Activated T-cell treated with anti-CD3 and anti-CD28 coated beads, Interleukin-2, amount 50 U/mL, for 72 hours (primary cell): ENCODE measurements at places on chromosomes 6 and 20. TPM values are rescaled to one million over a fixed set of nuclear protein-coding genes. Genes with fewer than 3 reads are reported as not detected.

DNA sequence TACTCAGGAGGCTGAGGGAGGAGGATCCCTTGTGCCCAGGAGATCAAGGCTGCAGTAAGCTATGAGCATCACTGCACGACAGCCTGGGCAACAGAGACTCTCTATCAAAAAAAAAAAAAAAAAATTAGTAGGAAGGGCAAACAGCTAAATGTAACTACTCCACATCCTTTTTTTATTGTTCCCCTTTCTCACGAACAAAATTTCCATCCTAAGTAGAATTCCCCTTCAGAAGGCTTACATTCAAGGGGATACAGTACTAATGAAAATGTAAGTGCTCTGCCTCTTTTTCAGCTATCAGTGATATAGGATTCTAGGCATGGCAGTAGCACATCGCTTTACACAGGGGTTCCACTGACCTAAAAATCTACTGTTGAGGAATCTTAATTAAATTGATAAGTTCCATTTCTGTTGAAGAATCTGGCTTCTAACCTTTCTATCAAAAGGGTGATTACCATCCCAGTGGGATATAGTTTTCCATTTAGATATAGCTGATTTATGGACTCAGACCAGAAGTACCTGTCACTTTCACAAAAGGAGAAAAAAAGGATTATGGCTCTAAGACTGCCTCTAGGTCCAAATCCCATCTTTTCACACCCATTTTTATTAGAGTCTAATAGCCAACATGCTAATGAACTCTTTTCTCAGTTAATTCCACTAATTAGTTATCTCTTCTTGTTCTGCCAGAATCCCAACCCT, 2.6 kb downstream of the B4GALT5 start:
- no peak for DNase-seq
- H3K4me1 ChIP-seq, result peaks cover 57% of the 10 kb centered on the region
- H3K4me3 ChIP-seq, result peak overlapping the region; percentile 84
- no peaks in the 10 kb centered on the region for H3K27me3 ChIP-seq
- H3K36me3 ChIP-seq, result peaks cover 1% of the 10 kb centered on the region
- H3K27ac ChIP-seq, result peak overlapping the region; percentile 30

DNA sequence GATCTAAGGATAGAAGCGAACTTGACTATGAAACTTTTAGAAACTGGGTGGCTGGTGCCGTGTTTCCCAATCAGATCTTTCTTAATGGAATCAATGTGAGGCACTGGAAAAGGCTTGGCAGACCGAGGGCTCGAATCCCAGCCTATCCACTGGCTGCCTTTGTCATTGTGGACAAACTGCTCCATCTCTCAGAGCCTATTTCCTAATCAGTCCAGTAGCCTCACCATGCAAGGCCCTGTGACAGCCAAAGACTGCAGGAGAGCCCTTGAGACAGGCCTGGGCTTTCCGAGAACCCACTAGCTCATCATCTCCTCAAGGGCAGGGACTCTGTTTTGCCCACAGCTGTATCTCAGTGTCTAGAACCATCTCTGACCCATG, 43.4 kb downstream of the SPDEF start:
- DNase-seq, result no peak
- H3K36me3 ChIP-seq, result peaks cover 4% of the 10 kb centered on the region
- peaks cover 4% of the 10 kb centered on the region for H3K4me1 ChIP-seq
- peaks cover 17% of the 10 kb centered on the region for H3K27me3 ChIP-seq
- H3K27ac ChIP-seq, result no peak overlapping the region

DNA sequence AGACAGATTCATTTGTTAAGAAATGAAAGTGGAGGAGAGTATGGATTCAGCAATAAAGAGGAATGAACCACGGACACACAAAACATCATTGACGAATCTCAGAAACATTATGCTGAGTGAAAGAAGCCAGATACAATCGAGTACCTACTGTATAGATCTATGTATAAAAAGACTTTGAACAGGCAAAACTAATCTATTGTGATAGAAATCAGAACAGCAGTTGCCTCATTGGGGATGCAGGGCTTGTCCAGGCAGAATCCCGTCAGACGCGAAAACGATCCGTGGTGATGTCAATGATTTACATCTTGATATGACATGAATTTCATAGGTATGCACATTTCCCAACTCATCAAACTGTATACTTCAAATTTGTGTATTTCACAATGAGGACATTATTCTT, 265.2 kb downstream of the CBLN4 start:
- no peak for DNase-seq
- no peak overlapping the region for H3K4me3 ChIP-seq
- H3K36me3 ChIP-seq, result no peaks in the 10 kb centered on the region
- no peaks in the 10 kb centered on the region for H3K4me1 ChIP-seq
- H3K27me3 ChIP-seq, result no peaks in the 10 kb centered on the region
- no peak overlapping the region for H3K27ac ChIP-seq

- no peaks in the 10 kb centered on the region for H3K4me1 ChIP-seq
- H3K27me3 ChIP-seq, result no peaks in the 10 kb centered on the region
- no peaks in the 10 kb centered on the region for H3K36me3 ChIP-seq
- no peak overlapping the region for H3K27ac ChIP-seq
Measured at GRCh38 chr6:76465410-76465809, 392.9 kb upstream of the IMPG1 start.

Gene TTK
- 37.9 TPM for total RNA-seq

Gene ENPP4
- total RNA-seq, result 6.9 TPM

Gene TMC2
- total RNA-seq, result not detected
